Left ventricle myocardium inferior (tissue), 1 donor: ENCODE measurements at places on chromosomes 12 and 14.

- H3K36me3 ChIP-seq, result no peaks in the 10 kb centered on the region
- no peak overlapping the region for H3K4me3 ChIP-seq
- H3K27me3 ChIP-seq, result peaks cover 70% of the 10 kb centered on the region
- H3K4me1 ChIP-seq, result no peaks in the 10 kb centered on the region
- no peak for DNase-seq
These were observed 110.3 kb downstream of the DICER1 start for GRCh38 chr14:95046711-95047681.

DNA sequence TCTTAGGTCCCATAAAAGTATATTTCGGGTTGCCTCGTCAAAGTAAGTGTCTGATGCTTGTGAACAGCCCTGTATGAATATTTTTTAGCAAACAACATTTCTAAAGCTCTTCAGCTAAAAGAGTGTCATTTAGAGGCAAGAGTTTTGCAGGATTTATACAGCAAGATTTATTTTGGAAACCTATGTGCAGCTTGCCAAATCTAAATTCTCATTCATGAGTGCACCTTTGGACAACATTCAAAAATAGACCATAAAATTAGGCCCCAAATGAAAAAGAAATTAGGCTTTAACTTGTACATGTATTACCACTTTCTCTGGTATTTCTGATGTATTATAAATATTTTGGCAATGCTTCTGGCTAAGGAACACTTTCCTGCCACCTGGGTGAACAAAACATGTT, 224.4 kb upstream of the PDZRN4 start:
- no peak overlapping the region for H3K4me3 ChIP-seq
- no peaks in the 10 kb centered on the region for H3K36me3 ChIP-seq
- no peaks in the 10 kb centered on the region for H3K4me1 ChIP-seq
- DNase-seq, result no peak
- H3K27me3 ChIP-seq, result no peaks in the 10 kb centered on the region

DNA sequence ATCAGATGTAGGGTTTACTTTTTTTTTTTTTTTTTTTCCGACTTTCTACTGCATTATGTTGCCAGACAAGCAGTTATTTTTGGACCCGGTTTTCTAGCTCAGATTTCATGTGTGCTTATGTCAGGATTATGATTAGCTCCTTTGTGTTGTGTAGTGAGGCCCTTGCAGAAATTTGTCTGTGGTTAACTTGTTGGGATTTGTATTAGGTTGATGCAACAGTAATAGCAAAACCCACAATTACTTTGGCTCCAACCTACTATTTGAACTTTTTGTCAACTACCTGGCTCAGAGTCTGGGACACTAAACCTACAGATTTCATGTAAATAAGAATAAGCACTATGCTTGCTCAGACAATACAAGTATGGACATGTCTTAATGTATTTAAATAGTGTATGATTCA, 44.1 kb upstream of the KCNJ8 start:
- no peaks in the 10 kb centered on the region for H3K27me3 ChIP-seq
- no peak for DNase-seq
- no peak overlapping the region for H3K4me3 ChIP-seq
- peak overlapping the region; percentile 62 for H3K27ac ChIP-seq

GRCh38 chr12:110505332-110505731, 3.2 kb downstream of the RAD9B start:
- DNase-seq, result no peak
- no peaks in the 10 kb centered on the region for H3K36me3 ChIP-seq
- peaks cover 20% of the 10 kb centered on the region for H3K4me1 ChIP-seq
- H3K27me3 ChIP-seq, result no peaks in the 10 kb centered on the region

DNA sequence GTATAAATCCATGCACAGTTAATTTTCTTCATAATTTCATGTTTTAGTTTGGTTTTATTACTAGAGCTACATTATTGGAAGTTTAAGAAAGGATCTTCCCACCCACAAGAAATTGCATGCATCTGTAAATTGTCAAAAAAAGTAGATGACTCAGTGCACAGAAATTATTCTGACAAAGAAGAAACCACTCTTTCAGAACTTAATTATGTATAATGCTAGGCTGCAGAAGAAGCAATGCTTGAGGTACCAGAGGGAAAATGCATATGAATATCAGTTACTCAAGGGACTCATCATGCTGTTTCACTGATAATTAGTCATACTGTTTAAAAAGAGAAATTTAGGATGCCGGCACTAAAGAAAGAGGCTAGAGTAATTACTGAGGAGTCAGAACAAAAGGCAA, 147.0 kb downstream of the SLC16A7 start:
- H3K4me3 ChIP-seq, result no peak overlapping the region
- H3K27ac ChIP-seq, result no peak overlapping the region
- H3K4me1 ChIP-seq, result peaks cover 22% of the 10 kb centered on the region
- no peaks in the 10 kb centered on the region for H3K36me3 ChIP-seq
- H3K27me3 ChIP-seq, result no peaks in the 10 kb centered on the region
- no peak for DNase-seq

- no peaks in the 10 kb centered on the region for H3K36me3 ChIP-seq
- DNase-seq, result no peak
- peaks cover 39% of the 10 kb centered on the region for H3K4me1 ChIP-seq
- peak overlapping the region; percentile 62 for H3K27ac ChIP-seq
- no peaks in the 10 kb centered on the region for H3K27me3 ChIP-seq
- no peak overlapping the region for H3K4me3 ChIP-seq
These were observed 167.4 kb downstream of the TMTC3 start for GRCh38 chr12:88309546-88309945.

GRCh38 chr12:108193917-108194316, 64.8 kb downstream of the WSCD2 start:
- no peak overlapping the region for H3K4me3 ChIP-seq
- no peak overlapping the region for H3K27ac ChIP-seq
- H3K4me1 ChIP-seq, result peaks cover 11% of the 10 kb centered on the region
- no peaks in the 10 kb centered on the region for H3K36me3 ChIP-seq

DNA sequence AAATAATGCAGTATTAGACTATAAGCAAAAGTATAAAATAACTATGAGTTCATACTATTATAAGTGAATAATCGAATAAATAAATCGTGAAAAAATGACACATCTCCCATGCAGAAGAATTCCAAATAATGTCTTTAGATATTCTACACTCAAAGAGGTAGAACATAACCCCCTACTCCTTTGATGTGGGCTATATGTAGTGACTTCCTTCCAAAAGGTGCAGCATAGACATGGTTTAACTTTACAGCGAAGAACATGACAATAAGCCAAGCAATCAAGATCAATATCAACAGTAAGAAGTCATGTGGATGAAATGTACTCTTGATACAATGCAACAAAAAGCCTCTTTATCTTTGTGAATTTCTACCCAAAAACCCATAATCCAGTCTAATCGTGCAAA, 46.0 kb upstream of the HIF1A start:
- H3K4me3 ChIP-seq, result no peak overlapping the region
- H3K27me3 ChIP-seq, result no peaks in the 10 kb centered on the region
- no peak overlapping the region for H3K27ac ChIP-seq

GRCh38 chr12:8796831-8797626, 25.4 kb upstream of the A2ML1 start:
- no peak overlapping the region for H3K4me3 ChIP-seq
- no peaks in the 10 kb centered on the region for H3K4me1 ChIP-seq
- H3K27me3 ChIP-seq, result no peaks in the 10 kb centered on the region
- no peak overlapping the region for H3K27ac ChIP-seq
- no peaks in the 10 kb centered on the region for H3K36me3 ChIP-seq
- DNase-seq, result no peak

GRCh38 chr14:24369907-24370687, 2.1 kb downstream of the NFATC4 start:
- peak overlapping the region; percentile 93 for H3K27ac ChIP-seq
- peaks cover 47% of the 10 kb centered on the region for H3K4me1 ChIP-seq
- DNase-seq, result no peak
- H3K4me3 ChIP-seq, result peak overlapping the region; percentile 70

GRCh38 chr14:29906256-29906870, 21.3 kb downstream of the PRKD1 start:
- H3K4me1 ChIP-seq, result peaks cover 6% of the 10 kb centered on the region
- no peaks in the 10 kb centered on the region for H3K27me3 ChIP-seq
- no peak for DNase-seq
- H3K36me3 ChIP-seq, result no peaks in the 10 kb centered on the region
- no peak overlapping the region for H3K27ac ChIP-seq

- H3K36me3 ChIP-seq, result no peaks in the 10 kb centered on the region
- peaks cover 15% of the 10 kb centered on the region for H3K27me3 ChIP-seq
- no peak for DNase-seq
- no peak overlapping the region for H3K4me3 ChIP-seq
- no peak overlapping the region for H3K27ac ChIP-seq
- H3K4me1 ChIP-seq, result peaks cover 47% of the 10 kb centered on the region
These were observed 2.3 kb upstream of the ZNF384 start for GRCh38 chr12:6691473-6691872.

DNA sequence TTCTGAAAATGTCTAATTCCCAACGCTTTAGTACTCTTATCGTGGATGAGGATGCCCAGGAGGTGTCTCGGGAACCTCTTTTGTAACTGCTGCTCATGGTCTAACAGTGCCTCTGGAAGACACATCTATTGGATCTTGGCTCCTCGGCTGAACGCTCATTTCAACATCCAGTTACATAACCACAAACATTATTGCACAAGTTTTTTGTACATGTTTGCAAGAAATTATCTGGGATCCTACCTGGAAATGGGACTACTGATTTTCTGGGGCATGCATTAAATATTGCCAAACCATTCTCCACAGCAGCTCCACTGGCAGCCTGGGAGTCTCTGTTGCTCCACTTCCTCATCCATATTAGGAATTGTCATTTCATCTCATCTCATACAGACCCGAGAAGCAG, 117.5 kb upstream of the EVL start:
- H3K27me3 ChIP-seq, result peaks cover 21% of the 10 kb centered on the region
- H3K4me1 ChIP-seq, result peaks cover 25% of the 10 kb centered on the region
- H3K27ac ChIP-seq, result no peak overlapping the region
- DNase-seq, result no peak
- no peak overlapping the region for H3K4me3 ChIP-seq

- H3K4me3 ChIP-seq, result no peak overlapping the region
- H3K4me1 ChIP-seq, result peaks cover 3% of the 10 kb centered on the region
- no peaks in the 10 kb centered on the region for H3K27me3 ChIP-seq
- DNase-seq, result no peak
- peaks cover 37% of the 10 kb centered on the region for H3K36me3 ChIP-seq
- no peak overlapping the region for H3K27ac ChIP-seq
These were observed 31.5 kb downstream of the HSP90AA1 start for GRCh38 chr14:102055181-102055901.

GRCh38 chr14:105456736-105457617, 17.6 kb upstream of the CRIP2 start:
- no peak for DNase-seq
- H3K27me3 ChIP-seq, result no peaks in the 10 kb centered on the region
- peaks cover 70% of the 10 kb centered on the region for H3K36me3 ChIP-seq
- peaks cover 8% of the 10 kb centered on the region for H3K4me1 ChIP-seq
- H3K4me3 ChIP-seq, result no peak overlapping the region

DNA sequence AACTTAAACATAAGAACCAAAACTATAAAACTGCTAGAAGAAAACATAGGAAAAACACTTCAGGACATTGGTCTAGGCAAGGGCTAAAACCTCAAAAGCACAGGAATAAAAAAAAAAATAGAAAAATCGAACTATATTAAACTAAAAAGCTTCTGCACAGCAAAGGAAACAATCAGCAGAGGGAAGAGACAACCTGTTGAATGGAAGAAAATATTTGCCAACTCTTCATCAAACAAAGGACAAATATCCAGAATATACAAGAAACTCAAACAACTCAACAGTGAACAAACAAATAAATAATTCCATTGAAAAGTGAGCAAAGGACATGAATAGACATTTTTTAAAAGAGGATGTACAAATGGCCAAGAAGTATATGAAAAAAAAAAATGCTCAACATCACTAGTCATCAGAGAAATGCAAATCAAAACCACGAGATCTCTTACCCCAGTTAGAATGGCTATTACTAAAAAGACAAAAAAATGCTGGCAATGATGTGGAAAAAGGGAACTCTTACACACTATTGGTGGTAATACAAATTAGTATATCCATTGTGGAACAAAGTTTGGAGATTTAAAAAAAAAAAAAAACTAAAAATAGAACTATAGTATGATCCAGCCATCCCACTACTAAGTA, 152.0 kb downstream of the NDUFA12 start:
- no peaks in the 10 kb centered on the region for H3K36me3 ChIP-seq
- no peak overlapping the region for H3K4me3 ChIP-seq

DNA sequence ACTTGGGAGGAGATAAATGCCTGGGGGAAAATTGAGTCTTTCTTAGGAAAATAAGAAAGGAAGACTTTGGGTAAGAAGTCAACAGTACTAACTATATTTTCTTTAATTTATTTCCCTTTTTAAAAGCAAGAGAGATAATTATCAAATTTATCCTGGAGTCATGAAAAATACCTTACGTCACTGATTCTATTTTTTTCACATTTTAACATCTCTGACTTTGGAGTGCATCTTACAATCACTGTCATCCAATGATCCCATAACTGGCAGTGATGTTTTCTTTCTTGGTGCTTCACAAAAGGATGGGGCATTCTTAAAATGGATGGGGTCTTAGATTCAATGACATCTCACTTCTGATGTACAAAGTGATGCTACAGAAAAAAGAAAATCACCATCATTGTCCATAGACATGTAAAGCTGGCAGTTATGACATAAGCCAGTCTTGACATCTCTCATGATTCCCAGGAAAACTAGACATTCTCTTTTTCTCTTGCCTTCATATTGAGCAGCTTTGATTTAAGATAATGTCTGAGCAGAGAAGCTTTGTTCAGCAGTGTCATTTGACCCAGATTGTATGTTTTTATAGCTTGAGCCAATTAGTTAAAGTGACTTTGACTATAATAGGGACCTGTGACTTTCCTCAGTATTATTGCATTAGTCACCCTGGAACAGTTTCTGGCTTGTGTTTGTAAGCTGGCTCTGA, 236.2 kb downstream of the EGLN3 start:
- H3K4me1 ChIP-seq, result no peaks in the 10 kb centered on the region
- no peak overlapping the region for H3K4me3 ChIP-seq
- no peaks in the 10 kb centered on the region for H3K36me3 ChIP-seq

- H3K27me3 ChIP-seq, result peaks cover 36% of the 10 kb centered on the region
- peaks cover 23% of the 10 kb centered on the region for H3K4me1 ChIP-seq
- H3K36me3 ChIP-seq, result no peaks in the 10 kb centered on the region
These were observed 7.0 kb upstream of the MMP19 start for GRCh38 chr12:55849616-55850343.

GRCh38 chr12:84305144-84305543, 607.5 kb downstream of the SLC6A15 start:
- DNase-seq, result no peak
- H3K36me3 ChIP-seq, result no peaks in the 10 kb centered on the region
- no peaks in the 10 kb centered on the region for H3K27me3 ChIP-seq
- H3K4me3 ChIP-seq, result no peak overlapping the region
- no peak overlapping the region for H3K27ac ChIP-seq

GRCh38 chr12:114687802-114688201, 3.8 kb upstream of the TBX3 start:
- H3K27ac ChIP-seq, result no peak overlapping the region
- DNase-seq, result no peak
- H3K4me1 ChIP-seq, result peaks cover 47% of the 10 kb centered on the region
- H3K36me3 ChIP-seq, result no peaks in the 10 kb centered on the region
- no peak overlapping the region for H3K4me3 ChIP-seq
